ENCODE measurements at places on chromosomes 2 and 18. TPM values are rescaled to one million over a fixed set of nuclear protein-coding genes. Genes with fewer than 3 reads are reported as not detected.

Gene LGALSL
- 2.9 TPM for total RNA-seq

Gene TCF4
- total RNA-seq, result 69.4 TPM

Gene SYT4
- total RNA-seq, result not detected

Gene INHBB
- total RNA-seq, result 0.20 TPM

Gene PSTPIP2
- total RNA-seq, result 3.5 TPM

Gene GNLY
- total RNA-seq, result not detected

Gene RAB1A
- 65.5 TPM for total RNA-seq

Gene ST8SIA3
- not detected for total RNA-seq

Gene HEATR5B
- 21.1 TPM for total RNA-seq

Gene METAP1D
- 15.8 TPM for total RNA-seq

Gene NCKAP5
- total RNA-seq, result 0.37 TPM

Gene NT5DC4
- total RNA-seq, result not detected

Gene NOL4
- total RNA-seq, result not detected

Gene UGT1A4
- not detected for total RNA-seq

Gene RAD51AP2
- total RNA-seq, result not detected

Gene MGAT4A
- total RNA-seq, result not detected
